Pulmonary artery endothelial cell (primary cell): ENCODE measurements at places on chromosomes 3 and 15. TPM values are rescaled to one million over a fixed set of nuclear protein-coding genes. Genes with fewer than 3 reads are reported as not detected.

Gene CA12
- 2.0 and 2.5 TPM in 2 replicates for total RNA-seq

Gene CAND2
- total RNA-seq = 3.3 and 4.7 TPM in 2 replicates

Gene MUSTN1
- total RNA-seq = not detected in 2 replicates

Gene CTXN2
- total RNA-seq = under 0.01 TPM in 1 of 2 replicates, not detected in the other

Gene SEC22A
- total RNA-seq = 40.4 and 40.7 TPM in 2 replicates

Gene PRTG
- 0.92 and 1.3 TPM in 2 replicates for total RNA-seq

Gene UROC1
- not detected in 2 replicates for total RNA-seq

Gene TTLL13
- 0.04 TPM in 1 of 2 replicates, not detected in the other for total RNA-seq

Gene HRH1
- total RNA-seq = 14.6 and 26.5 TPM in 2 replicates

Gene UCN2
- total RNA-seq = 0.07 TPM in 1 of 2 replicates, not detected in the other
